ENCODE measurements at places on chromosomes 11 and 22.

- no peak for DNase-seq
These were observed 13.5 kb downstream of the KIAA1671 start for GRCh38 chr22:24965822-24966626.

GRCh38 chr11:45569776-45570175, 95.6 kb downstream of the CHST1 start:
- no peak for DNase-seq

DNA sequence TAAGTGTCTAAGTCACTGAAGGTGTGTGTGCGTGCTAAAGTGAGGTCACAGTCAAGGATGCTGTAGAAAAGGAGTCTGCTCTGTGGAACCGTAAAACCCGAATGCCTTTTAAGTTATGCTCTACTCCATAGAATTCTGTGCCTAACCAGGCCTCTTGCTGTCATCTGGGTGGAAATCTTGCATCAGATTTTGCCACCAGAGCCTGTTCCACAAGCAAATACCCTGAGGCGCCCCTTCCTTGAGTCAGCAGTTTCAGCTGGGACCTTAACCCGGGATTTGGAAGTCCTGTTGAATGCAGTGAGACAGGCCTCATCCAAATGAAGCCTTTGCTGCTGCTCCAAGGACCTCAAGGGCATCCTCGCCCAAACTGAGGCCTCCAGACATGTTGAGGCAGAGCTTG, 109.8 kb downstream of the WNT11 start:
- no peak for DNase-seq

- no peak for DNase-seq
These were observed 98.3 kb upstream of the TP53AIP1 start for GRCh38 chr11:129040934-129041333.

DNA sequence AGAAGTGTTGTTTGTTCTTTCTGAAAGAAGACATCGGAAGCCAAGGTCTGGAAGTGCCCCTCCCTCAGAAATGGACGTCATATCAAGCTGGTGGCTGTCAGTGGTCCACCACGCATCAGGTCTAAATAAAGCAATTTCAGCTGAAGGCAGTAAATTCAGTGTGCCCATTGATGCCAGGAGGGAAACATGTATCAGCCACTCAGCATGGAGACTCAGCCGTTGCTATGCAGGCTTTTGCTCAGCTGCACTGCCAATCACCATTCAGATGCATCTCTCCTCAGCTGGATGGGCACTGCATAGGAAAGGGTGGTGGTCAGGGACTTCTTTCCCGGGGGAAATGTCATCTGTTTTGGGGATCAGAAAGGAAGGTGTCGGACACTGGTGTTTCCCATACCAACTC, 878.2 kb downstream of the NTM start:
- no peak for DNase-seq

GRCh38 chr11:102427068-102427467, 25.5 kb downstream of the TMEM123 start:
- no peak for DNase-seq

- no peak for DNase-seq
These were observed 5.0 kb downstream of the OR10A5 start for GRCh38 chr11:6850526-6850925.

Measured in stimulated activated CD4-positive, alpha-beta T cell treated with anti-CD3 and anti-CD28 coated beads, Interleukin-2, amount 100 ng/mL, for 24 hours (primary cell).